Glutamatergic neuron (in vitro differentiated cells): ENCODE measurements at places on chromosomes 5 and 9. TPM values are rescaled to one million over a fixed set of nuclear protein-coding genes. Genes with fewer than 3 reads are reported as not detected.

The CNTNAP3B gene
- 10.1 TPM for total RNA-seq

The RAD23B gene
- total RNA-seq: 145 TPM

The MLANA gene
- not detected for total RNA-seq

The TMEM252 gene
- not detected for total RNA-seq

The MZB1 gene
- not detected for total RNA-seq
